ENCODE measurements at places on chromosomes 12 and 14.

- DNase-seq: no peak
Observed at GRCh38 chr14:51554339-51554920, 97.3 kb upstream of the FRMD6 start.

- DNase-seq: no peak
Observed at GRCh38 chr12:126487431-126487980, 1422.3 kb downstream of the AACS start.

- DNase-seq: no peak
Observed at GRCh38 chr12:92369636-92370035, 224.0 kb upstream of the BTG1 start.

DNA sequence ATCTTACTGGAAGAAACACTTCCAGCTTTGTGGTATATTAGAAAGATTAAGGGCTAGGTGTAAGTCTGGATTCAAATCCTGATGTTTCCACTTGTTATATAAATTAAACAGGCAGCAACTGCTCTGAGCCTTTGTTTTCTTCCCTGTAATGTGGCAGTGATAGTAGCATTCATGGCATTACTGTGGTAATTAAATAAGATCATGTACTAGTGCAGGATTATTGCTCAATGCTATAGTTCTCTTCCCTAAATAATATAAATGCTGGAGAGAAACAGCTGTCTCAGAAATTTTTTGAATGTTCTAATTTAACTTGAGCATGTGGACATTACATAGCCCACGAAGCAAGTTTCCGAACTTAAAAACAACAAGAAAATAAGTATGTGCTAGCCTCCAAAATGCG, 5.4 kb downstream of the TMEM117 start:
- DNase-seq: no peak

- DNase-seq: no peak
Observed at GRCh38 chr12:418432-418831, 17.0 kb downstream of the CCDC77 start.

DNA sequence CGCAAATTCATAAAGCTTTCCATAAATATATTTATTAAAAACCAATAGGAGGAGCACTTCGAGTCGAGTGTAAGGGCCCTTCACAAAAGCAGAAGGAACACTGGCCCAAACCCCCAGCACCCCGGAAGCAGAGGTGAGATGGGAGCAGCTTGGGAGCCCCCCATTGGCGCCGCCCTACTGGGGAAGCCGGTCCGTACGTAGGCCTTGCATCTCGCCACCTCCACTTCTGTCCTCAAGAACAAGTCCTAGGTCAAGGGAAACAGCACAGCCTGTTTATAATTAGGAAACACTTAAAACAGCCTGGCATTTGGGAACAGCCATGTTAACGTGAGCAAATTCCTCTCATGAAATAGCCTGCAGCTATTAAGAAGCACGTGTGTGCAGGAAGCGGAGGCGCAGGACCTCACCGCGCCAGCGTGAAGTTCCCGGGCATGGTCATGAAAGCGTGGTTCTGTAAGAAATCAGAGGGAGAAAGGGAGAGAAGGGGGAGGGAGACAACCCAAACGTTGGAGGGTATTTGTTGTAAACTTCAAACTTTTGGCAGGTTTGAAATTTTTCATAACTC, 7.7 kb downstream of the ANKRD9 start:
- DNase-seq: no peak

DNA sequence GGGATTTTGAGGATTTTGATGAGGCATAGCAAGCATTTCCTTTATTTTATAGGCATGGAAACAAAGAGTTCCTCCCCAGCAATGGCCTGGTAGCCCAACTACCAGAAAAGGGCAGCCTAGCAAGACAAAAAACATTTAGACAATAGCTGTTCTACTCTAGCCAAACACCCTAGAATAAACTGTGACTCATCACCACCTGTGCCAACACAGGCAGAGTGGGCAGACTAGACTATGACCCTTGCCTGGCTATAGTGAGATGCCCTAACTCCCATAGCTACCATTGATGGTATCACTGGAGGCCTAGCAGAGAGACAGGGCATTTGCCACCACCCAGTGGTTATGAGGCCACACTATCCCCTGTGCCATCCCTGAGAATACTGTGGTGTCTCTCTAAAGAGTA, 15.5 kb upstream of the CCER1 start:
- no peak for DNase-seq

GRCh38 chr14:49933704-49934103, 40.8 kb downstream of the ARF6 start:
- no peak for DNase-seq

DNA sequence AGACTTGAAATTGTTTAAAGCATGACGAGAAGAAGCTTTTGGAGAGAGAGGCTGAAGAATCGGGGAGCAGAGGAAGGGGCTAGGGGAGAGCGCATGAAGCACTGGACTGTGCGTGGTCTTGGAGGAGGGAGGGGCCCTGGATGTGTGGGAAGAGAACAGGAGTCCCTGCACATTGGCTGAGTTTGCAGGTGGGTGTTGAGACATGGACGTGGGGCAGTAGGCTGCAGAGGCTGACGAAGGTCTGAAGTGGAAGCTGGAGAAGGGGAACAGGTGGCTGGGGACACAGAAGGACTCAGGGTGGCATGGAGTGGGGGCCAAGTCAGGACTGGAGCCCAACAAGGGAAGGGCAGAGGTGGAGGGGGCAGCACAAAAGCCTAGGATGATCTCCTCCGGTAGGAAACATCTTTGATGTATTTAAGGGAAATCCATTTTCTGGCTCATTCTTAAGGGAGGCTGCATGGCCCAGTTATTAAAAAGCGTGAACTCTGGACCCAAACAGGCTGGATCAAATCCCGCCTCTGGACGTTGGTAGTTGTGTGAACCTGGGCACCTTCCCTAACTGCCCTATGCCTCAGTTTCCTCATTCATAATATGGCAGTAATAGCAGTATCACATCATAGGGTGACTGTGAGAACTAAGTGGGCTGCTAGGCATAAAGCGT, 29.0 kb downstream of the ADGRD1 start:
- no peak for DNase-seq

GRCh38 chr12:86662464-86662863, 406.3 kb upstream of the MGAT4C start:
- DNase-seq: no peak

DNA sequence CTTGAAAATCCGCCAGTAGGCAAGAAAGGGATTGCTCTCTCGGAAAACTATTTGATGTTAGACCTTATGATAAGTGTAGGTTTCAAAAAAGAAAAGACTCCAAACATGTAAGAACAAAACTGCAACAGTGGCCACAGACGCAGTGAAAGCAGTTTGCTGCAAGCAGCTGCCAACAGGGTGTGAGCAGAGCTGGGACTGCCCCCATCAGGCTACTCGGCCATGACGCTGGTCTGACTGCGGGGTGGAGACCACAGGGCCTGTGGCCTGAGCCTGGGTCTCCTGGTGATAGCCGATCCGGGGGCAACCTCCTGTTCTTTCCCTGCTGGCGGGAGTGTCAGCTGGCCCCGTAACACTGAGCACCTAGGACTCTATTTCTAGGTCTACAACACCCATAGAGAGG, 63.2 kb downstream of the AMN start:
- DNase-seq: no peak

- DNase-seq: no peak
Observed at GRCh38 chr12:114903083-114903691, 219.2 kb upstream of the TBX3 start.

GRCh38 chr12:1034751-1035457, 43.9 kb downstream of the ERC1 start:
- no peak for DNase-seq

GRCh38 chr12:70176290-70176689, 66.9 kb upstream of the CNOT2 start:
- DNase-seq: no peak

DNA sequence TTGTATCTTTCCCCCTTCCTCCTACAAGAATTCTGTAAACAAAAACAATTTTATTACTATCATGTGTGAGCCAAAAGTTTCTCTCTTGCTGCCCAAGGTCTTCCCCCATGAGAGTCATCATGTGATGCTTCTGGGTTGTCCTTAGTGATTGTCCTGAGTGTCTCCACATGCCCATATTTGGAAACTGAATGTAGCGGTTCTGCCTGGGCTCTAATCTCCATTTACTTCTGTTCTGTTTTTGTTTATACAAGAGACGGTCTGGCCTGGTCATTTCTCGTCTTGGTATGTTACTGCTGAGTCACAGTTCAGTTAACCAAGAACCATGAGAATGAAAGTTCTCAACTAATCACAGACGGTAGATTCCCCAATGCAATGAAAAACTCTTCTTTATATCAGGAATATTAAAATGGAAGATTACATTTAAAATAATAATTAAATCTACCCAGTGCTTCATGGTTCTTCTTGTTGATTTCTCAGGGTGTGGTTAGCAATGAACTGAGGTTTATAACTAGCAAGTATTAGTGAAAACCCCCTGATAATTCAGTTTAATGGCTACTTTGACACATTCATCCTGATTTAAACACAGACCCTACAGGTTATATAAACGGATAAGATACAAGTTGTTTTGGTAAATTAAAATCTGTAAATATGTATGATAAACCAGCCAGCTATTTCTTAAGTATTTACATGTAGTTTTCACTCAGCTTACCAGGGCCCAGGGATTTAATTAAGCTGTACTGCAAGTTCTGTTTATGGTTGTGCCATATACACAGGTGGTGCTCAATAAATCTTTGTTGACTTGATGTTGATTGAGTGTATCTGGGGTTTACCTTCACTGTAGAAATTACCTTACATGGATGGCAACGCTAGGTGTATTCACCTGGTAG, 81.1 kb downstream of the PELI2 start:
- no peak for DNase-seq

GRCh38 chr12:51926718-51927117, 19.4 kb downstream of the ACVRL1 start:
- DNase-seq: no peak

DNA sequence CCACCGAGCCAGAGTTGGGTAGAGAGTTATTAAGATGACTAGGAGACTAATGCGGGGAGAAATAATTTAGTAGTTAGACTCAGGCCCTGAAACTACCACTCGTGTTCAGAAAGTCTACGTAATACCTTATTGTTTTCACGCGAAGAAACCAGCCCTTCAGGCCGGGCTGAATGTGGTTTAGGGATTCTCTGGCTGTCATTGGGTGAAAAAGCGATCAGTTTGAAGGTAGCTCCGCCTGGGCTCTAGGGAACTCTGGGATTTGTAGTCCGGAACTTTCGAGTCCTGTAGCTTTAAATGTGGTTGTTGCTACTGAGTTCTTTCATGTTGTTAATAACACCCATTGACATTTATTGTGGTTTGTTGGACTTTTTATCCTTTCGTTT, 549 bp upstream of the WDR89 start:
- peak; percentile 62 for DNase-seq

- DNase-seq: no peak
Observed at GRCh38 chr12:83514372-83514771, 827.7 kb downstream of the TMTC2 start.

GRCh38 chr12:132620113-132620898, 1.7 kb downstream of the P2RX2 start:
- no peak for DNase-seq

DNA sequence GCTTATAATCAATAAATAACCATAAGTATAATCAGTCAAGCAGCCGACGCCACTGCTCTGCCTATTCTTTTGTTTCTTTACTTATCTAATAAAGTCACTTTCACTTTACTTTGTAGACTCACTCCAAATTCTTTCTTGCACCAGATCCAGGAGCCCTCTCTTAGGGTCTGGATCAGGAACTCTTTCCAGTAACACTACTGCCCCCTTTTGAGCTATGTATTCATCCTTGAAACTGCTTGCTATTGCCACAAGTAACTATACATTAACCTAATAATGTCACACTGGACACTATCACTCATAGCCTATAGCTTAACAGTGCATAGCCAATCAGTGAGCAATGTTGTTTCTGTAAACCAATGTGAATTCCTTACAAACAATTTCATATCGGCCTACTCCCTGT, 2.8 kb upstream of the NID2 start:
- DNase-seq: no peak

DNA sequence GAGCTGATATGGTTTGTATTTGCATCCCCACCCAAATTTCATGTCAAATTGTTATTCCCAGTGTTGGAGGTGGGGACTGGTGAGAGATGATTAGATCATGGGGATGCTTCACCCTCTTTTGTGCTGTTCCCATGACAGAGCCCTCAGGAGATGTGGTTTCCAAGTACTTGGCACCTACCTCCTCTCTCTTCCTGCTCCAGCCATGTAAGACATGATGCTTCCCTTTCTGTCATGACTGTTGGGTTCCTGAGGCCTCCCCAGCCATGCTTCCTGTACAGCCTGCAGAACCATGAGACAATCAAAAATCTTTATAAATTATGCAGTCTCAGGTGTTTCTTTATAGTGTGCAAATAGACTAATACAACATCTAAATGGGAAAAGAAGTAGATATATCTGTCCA, 754.5 kb downstream of the TMEM121 start:
- DNase-seq: no peak

DNA sequence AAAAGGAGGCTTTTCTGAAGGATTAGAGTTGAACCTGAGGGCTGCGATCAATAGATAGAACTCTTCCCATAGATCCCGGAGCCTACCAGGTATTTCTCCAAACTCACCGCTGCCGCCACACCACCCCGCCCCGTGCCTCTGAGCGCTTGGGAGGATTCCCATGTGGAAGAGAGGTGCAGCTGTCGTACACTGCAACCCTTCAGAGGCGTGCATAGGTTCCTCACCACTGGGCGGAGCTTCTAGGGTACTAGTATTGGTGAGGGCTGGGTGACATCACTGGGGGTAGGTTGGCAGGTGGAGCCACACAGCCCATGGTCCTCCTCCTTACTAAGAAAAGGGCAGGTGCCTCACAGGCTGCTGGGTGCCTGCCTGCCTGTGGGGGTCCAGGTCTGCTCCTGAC, 127.0 kb downstream of the TSPAN9 start:
- DNase-seq: no peak

- peak; percentile 35 for DNase-seq
Observed at GRCh38 chr12:130775953-130776856, 60.1 kb upstream of the RIMBP2 start.
